ENCODE measurements at places on chromosomes 3 and 15.

GRCh38 chr3:45055032-45055410 is 28.9 kb downstream of the CLEC3B start:
- no peak for ATAC-seq

- no peak for ATAC-seq
These were observed 48.1 kb downstream of the ADAMTS7 start for GRCh38 chr15:78762985-78763795.

DNA sequence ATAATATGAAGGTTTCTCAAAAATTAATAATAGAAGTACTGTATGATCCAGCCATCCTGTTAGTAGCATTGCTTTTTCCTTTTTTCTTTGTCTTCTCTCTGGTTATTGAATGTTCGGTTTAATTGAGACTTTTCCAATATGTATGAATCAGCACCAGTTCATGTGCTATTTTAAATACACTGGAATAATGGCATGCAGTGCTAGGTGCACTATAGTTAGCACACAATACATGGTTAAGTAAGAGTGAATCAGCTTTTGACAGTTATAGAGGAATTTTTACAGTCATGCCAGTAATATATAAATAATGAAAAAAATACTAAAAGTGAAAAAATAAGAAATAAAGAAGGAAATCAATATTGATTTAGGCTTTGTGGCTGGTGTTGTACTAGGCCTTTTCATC is 113.8 kb upstream of the STRIT1 start:
- no peak for ATAC-seq

DNA sequence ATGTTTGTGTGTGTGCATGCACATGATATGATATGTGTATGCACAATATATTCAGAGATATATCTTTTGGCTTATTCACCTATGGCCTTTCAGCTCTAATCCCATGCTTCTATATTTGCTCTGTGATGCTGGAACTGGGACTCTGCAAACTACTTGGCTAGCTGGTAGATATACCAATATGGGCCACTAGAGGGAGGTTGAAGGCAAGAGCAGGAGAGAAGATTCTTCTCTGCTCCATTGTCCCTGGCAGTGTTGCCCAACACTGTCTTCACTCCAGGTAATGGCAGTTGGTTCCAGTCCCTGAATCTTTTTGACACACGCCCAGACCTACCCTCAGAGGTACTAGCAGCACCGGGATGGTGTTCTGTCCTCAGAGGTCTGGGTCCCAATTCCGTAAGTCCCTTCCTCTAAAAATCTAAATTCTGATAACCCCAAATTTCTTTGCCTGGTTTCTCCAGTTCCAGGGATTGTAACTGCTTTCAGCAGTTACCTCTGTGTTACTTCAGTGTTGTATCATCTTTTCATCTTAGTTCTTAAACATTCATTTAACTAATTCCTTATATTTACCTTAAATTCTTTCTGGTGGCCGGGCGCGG is 44.7 kb downstream of the GTPBP8 start:
- ATAC-seq, result peak; percentile 58

DNA sequence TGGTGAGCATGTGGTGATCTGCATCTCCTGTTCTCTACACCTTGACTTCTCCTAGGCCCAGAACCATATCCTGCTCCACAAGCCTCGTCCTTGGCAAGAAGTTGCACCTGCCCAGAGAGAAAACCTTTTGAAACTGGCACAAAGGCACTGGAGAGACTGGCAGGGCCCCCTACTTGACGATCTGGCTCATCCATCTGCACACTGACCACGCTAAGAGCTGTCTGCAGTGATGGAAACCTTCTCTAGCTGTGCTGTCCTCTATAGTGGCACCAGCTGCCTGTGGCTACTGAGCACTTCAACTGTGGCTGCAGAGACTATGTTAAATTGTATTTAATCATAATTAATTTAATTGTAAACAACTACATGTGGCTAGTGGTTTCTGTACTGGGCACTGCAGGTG is 26.2 kb upstream of the SRP14 start:
- ATAC-seq, result no peak

DNA sequence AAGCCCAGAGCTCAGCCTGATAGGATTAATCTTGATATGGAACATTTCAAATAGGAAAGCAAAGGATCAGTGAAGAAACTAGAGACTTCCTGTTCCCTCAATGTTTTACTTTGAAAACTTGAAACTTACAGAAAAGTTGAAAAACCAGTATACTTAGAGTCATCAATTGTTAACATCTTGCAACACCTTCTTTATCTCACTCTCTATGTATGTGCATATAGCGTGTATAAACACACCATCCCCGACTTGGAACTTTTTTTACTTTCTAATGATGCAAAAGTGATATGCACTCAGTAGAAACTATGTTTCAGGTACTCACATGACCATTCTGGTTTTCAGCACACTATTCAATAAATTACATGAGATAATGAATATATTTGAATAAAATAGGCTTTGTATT is 60.5 kb downstream of the SEC22A start:
- no peak for ATAC-seq

DNA sequence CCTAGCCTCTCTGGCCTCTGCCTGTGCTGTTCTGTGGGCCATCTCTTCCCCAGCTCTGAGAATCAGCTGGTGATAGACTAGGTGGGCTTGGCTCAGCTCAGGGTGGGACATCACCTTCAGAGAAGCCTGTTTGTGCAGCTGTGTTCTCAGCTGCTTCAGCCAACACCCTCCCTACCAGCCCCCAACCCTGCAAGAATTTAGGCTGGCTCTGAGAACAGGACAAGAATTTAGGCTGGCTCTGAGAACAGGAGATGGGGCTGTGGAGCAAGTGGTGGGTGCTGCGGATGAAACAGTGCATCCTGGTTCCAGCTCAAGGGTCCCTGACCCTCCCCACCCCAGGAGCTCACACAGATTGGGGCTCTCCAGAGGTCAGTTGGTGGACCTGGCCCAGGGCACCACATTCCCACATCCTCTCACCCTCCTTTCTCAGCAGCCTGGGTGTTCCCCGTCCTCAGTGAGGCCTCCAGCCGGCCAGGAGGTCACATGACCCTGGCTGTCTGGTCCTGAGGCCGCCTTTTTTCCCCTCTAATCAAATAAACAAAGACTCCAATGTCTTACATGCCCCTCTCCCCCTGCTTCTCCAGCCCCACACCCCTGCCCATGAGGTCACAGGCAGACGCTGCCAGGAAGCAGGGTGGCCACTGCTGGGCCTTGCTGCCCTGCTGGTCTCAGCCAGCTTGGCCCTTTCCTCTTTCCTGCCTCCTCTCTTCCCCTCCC is 14.9 kb downstream of the PLEKHO2 start:
- no peak for ATAC-seq

DNA sequence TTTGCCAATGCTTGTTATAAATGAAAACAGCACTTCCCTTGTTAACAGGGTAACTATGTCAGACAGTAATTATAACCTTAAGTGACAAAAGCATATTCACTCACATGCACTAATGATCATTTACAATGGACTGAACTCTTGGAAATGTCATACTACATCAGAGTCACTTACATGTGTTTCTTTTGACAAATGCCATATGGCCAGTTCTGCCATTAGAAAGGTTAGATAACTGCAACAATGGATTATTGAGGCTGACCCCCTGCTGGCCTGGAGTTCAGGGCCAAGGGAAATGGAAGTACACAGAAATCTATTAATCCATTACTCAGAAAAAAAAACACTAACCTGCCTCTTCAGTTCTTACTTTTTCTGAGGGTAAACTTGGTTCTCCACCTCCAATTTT is 313.4 kb downstream of the CNTN3 start:
- ATAC-seq, result no peak

GRCh38 chr3:190533511-190534281 is 19.8 kb downstream of the IL1RAP start:
- ATAC-seq, result no peak

DNA sequence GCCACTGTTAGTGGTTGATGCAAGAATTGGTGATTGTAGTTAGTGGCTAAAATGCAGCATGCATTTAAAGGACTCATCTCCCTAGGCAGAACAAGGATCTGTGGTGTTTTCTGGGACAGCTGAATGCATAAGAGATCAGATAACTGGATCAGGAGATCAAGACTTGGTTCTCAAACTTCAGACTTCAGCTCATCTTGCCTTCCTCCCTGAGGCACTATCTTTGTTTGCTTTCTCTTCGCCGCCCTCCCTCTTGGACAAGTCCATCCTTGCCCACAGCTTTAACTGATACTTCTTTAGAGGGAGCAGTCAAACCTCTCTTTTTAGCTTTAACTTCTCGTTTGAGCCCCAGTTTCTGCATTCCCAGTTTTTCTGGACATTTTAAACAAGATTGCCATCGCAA is 195.4 kb upstream of the TPRG1 start:
- ATAC-seq, result no peak

DNA sequence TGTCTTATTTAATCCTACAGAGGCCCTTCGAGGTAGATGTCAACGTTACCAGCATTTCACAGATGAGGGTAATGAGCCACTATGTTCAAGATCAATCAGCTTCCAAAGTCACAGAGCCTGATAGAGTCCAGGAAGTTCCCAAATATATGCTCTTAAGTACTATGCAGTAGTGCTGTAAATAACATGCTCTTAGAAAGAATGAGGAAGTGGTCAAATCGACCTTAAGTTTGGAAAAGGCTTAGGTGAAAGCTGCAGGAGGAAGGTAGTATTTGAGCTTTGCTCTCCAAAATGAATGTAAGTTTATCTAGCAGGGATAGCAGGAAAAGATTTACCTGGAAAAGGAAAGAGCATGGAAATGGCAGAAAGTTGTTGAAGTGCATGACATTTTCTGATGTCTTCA is 234.0 kb downstream of the RBMS3 start:
- no peak for ATAC-seq

GRCh38 chr3:82202269-82202668 is 440.8 kb upstream of the GBE1 start:
- ATAC-seq, result no peak

DNA sequence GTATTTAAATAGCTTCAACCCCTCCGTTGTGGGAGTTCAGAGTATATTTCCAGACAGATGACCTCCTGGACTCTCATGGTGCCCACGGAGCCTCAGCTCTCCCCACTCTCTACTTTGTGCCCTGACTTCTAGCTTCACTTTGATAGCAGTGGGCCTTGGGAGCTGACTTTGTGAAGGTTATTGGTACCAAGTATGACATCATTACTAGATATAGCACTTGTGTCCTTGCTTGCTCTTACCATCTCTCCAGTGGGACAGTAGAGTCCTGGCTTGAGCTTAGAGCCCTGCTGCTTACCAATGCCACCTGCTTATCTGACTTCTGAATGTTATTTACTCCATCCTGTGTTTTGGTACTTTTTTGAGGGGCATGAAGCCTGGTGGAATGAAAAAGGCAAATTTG is 53.4 kb downstream of the PPM1L start:
- no peak for ATAC-seq

DNA sequence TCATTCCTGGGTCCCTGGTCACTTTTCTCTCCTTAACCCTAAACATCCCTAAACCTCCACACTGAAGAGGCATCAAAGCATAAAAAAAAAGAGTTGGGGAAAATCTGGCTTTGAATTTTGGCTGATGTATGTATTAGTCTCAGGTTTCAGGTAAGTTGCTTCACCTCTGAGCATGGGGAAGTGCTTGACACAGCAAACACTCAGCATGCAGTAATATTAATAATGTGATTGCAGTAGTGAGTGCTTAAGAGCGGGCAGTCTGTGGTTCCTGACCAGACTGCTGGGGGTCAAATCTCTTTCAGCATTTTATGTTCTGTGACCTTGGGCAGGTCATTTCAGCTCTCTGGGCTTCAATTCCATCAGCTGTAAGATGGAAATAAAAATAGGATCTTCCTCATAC is 467.9 kb downstream of the SOX2 start:
- ATAC-seq, result no peak

GRCh38 chr3:135908737-135909136 is 56.8 kb upstream of the PPP2R3A start:
- ATAC-seq, result no peak

GRCh38 chr3:146134348-146135117 is 26.5 kb downstream of the PLOD2 start:
- no peak for ATAC-seq

GRCh38 chr3:125128861-125129501 is 73.2 kb upstream of the HEG1 start:
- no peak for ATAC-seq

GRCh38 chr15:93360976-93361375 is 272.0 kb upstream of the RGMA start:
- ATAC-seq, result no peak

- ATAC-seq, result no peak
These were observed 28.8 kb upstream of the RFX7 start for GRCh38 chr15:56272454-56272853.

- ATAC-seq, result no peak
These were observed 13.8 kb upstream of the SEMA4B start for GRCh38 chr15:90187257-90187868.

- ATAC-seq, result peak; percentile 64
These were observed at the start of gene HAPLN3 for GRCh38 chr15:88894819-88895767. Gene HAPLN3, minus strand, starts transcription at chr15:88895544. Its CDS starts 8,246 bp downstream, at chr15:88887298.

GRCh38 chr15:80660119-80660518 is 35.0 kb upstream of the ABHD17C start:
- no peak for ATAC-seq

DNA sequence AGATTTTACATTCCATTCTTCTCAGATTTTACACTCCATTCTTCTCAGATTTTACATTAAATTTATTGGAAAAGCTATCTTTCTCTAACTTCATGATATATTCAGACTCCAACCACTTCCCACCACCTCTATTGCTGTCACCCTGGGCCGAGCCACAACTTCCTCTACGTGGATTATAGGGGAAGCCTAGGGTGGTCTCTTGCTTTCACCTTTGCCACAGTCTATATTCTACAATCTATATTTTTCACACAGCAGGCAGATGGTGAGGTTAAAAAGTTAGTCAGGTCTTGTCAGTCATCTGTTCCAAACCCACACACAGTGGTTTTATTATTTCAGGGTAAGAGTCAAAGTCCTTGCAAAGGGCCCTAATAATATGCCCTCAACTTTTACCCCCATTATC is 370.8 kb upstream of the SUCLG2 start:
- no peak for ATAC-seq

DNA sequence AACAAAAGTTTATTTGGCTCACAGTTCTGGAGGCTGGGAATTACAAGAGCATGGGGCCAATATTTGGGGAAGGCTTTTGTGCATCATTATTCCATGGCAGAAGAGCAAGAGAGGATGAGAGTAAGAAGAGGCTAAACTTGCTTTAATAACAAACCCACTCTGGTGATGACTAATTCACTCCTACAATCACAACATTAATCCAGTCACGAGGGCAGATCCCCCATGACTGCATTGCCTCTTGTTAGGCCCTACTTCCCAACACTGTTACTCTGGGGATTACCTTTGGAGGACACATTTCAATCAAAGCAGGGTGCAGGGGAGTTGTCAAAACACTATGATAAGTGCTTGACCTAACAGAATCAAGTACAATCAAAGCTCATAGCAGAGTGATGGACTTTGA is 181.7 kb downstream of the BBX start:
- no peak for ATAC-seq

- no peak for ATAC-seq
These were observed 106.8 kb downstream of the MBNL1 start for GRCh38 chr3:152375546-152375945.

DNA sequence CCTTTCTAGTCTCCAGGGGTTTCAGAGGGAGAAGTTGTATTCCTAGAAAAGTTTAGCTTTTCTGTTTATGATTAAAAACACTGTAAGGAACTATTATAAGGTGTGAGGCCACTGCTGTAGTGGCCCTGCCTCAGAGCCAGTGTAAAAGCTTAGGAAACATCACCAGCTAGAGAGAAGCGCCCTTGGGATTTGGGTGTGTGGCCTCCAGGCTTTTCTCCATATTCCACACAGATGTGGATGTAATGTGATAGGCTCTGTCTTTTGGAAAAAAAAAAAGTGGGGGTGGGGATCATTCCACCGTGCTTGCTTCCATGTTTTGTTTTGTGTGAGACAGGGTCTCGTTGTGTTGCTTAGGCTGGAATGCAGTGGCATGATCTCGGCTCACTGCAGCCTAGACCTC is 13.9 kb downstream of the SEC61A1 start:
- no peak for ATAC-seq

- ATAC-seq, result no peak
These were observed 58.1 kb upstream of the MEF2A start for GRCh38 chr15:99507504-99508310.
